Natural killer cell treated with Interleukin-12 subunit alpha and Interleukin-12 subunit beta and Interleukin-15 and Interleukin-18, amount 100 ng/mL, for 72 hours (primary cell): ENCODE measurements at places on chromosomes 12 and 14.

DNA sequence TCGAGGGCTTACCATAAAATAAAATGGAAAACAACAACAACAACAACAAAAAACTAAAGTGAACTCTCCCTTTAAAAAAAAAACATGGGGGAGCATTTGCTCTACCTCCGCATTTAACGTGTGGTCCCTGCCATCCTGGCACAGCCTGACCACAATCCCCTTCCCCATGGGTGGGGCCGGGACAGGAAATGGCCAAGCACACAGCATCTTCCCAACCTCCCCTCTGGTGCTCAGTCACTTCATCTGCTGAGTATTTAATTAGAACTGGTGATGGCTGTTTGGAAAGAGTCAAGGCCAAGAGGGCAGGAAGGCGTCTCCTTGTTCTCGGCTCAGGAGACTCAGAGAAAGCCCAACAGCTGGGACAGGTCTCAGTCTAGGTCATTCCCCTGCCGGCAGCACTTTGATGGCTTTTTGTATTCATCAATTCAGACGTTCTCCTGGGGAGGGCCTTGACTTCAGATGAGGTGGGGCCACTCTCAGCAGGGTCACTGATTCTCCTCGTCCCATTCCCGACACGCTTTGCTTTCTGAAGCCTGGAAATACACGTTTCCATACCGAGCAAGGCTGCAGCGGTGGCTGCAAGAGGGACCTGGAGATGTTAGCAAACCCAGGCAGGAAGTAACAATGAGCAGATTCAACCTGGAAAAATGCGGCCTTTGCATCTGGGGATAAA lies 44.4 kb downstream of the ANO2 start:
- no peak for DNase-seq

DNA sequence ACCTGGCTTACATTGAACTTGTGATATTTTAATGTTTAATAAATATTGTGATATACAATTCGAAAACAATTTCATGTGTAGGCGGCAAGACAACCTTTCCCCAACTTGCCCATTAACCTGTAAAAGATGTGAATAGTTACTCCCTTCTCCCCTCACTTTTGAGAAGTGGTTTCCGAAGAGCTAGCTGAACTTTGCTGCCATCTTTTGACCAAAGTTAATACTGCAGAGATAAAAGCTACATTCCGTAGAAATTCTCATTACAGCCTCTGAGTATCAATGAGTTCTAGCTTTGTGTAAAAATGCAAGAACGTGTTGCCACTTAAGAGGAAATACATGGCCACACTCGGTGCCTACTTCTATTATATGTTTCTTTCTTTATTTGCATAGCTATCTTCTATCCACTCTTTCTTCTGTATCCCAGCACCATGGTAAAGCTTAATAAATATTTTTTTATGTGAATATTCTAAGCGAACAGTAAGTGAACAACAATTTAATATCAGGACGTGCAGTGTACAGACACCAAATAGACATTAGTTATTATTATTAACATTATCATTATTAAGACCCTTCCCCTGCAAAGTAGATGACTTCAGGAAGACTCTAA lies 105.1 kb upstream of the TMEM260 start:
- DNase-seq = no peak

DNA sequence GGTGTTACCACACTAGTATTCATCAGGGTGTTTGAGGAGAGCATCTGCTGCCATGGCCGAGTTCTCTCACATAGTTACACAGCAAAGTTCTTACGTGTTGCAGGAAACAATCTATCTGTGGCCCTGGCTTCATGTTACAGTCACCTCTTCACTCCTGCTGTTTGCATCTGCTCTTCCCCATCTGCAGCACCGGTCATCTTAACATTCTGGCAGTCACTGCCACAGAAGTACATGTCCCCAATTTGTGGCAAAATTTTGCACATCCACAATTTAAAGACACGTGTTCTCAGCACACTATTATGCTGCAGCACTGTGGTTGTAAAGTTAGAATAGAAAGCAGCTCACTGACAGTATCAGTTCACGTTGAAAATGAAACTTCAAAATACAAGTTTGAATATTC lies 23.2 kb downstream of the MAPK1IP1L start:
- DNase-seq = no peak

DNA sequence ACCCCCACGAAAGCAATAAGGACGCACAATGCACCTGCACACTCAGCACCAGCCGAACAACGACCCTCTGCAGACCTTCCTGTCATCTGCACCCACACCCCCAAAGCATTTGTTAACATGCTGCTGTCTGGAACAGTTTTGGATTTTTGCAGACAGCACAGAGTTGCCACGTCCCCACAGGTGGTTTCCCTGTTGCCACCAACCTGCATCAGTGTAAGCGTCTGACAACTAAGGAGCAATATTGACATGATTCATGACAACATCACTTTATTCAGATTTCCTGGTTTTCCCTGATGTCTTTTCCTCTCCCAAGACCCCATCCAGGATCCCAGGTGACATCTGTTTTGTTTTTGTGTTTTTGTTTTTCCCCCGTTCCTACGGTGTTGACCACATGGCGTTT lies 150.7 kb upstream of the C14orf180 start:
- no peak for DNase-seq

GRCh38 chr12:104304261-104305009 lies 896 bp downstream of the EID3 start:
- no peak for DNase-seq

GRCh38 chr12:56315249-56315621 lies 553 bp downstream of the CNPY2 start:
- DNase-seq = no peak

- DNase-seq = no peak
These were observed 12.2 kb downstream of the SCYL2 start for GRCh38 chr12:100279159-100279558.

DNA sequence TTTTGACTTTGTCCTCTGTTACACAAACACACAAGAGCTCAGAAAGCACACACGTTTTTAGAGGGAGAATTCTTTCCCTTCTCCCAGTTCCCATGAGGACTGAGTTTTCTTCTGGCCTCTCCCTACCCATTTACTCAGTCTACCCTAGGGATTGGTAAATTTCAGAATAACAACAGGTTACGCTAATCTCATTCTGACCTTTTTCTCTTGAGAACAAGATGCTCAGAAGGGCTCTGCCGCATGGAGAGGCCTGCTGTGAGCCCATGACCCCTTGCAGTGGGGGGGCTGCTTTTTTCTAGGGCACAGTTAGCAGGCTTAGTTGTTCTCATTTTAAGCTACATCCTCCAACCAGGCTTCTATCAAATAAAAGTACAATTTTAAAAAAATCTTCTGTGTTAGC lies 69.5 kb downstream of the GPR135 start:
- no peak for DNase-seq

GRCh38 chr12:92511786-92512185 lies 191.0 kb upstream of the PLEKHG7 start:
- no peak for DNase-seq
